NCI-H146 (cell line): ENCODE measurements at places on chromosomes 1 and 21.

- no peak for DNase-seq
These were observed 44.8 kb downstream of the GRHL3 start for GRCh38 chr1:24363994-24364393.

- DNase-seq = no peak
These were observed 12.9 kb downstream of the ACTRT2 start for GRCh38 chr1:3034162-3034561.

GRCh38 chr1:8905582-8906191 is 27.2 kb upstream of the ENO1 start:
- no peak for DNase-seq

DNA sequence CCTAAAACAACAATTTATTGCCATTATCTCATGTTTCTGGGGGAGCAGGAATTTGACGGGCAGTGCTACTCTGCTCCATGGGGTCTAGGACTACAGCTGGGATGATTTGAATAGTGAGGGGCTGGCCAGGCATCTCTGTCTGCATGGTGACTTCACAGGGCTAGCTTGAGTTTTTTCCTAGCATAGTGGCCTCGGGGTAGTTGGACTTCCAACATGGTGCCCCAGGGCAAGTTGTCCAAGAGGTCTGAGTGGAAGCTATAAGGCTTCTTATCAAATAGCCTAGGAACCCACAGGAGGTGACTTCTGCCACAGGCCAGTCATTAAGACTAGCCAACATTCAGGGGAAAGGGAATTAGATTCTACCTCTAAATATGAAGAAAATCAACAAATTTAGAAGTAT is 92.0 kb upstream of the WLS start:
- DNase-seq = no peak

DNA sequence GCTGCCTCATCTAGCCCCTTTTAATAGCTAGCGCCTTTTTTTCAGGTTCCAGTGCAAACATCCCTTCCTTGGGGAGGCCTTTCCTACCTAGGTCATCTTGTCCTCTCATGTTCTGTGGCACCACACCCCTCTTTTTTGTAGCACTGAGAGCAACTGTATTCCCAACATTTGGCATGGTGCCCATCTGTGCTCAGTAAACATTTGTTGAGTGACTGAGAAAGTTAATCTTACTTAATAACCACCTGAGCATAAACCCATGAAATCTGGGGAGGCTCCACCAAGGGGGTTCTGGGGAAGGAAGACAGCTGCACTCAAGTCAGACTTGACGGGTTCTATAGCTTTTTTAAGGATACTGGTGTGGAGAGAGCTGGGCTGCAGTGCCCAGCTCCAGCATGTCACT is 90.0 kb downstream of the NOS1AP start:
- peak; percentile 70 for DNase-seq

GRCh38 chr1:197342044-197342565 is 74.1 kb downstream of the CRB1 start:
- no peak for DNase-seq

DNA sequence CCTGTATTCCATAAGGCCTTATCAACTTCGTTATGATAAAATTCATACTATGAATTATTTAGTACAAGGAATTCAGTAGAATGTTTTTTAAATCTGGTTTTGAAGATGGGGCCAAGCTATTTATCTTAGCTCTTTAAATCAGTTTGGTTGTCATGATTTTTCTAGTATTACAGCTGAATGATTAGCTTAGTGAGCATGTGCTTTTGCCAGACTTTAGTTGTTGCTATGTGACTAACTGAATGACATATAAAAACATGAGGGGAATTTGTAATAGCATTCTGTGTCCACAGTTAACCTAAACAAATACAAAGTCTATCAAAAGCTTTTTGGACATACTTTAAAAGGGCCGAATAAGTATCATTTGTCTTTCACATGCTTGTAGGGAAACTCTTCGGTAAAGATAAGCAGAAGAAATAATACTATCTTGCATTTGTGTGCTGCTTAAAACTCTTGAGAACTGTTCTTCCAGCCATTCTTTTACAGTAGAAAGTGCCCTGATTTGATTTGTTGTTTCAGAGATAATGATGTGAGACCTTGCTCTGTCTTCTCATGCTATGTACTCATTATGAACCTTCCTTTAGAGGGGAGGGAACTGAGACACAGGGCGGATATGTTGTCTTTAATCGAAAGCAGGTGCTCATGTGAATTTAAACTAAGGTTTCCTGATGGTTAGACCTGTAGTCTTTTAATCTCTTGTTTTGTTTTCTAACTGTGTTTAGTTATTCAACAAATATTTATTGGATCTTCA is 18.8 kb downstream of the NEK7 start:
- DNase-seq = no peak

DNA sequence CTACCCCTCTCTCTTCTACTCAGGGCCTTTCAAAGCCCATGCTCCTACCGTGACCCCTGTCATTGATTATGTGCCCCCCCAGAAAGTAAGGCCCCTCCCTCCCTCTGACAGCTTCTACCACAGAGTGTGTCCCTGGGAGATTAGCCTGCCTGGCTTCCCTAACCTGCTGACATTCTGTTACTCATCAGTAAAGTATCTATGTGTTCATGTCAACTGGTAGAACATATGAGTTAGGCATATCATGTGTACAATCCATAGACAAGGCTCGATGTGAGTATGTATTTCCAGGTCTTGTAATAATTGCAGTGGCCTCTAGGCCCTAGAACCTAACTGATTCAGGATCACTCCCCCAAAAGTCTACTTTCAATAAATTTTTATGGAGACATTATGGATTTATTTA is 120.0 kb downstream of the GIPC2 start:
- DNase-seq = no peak

DNA sequence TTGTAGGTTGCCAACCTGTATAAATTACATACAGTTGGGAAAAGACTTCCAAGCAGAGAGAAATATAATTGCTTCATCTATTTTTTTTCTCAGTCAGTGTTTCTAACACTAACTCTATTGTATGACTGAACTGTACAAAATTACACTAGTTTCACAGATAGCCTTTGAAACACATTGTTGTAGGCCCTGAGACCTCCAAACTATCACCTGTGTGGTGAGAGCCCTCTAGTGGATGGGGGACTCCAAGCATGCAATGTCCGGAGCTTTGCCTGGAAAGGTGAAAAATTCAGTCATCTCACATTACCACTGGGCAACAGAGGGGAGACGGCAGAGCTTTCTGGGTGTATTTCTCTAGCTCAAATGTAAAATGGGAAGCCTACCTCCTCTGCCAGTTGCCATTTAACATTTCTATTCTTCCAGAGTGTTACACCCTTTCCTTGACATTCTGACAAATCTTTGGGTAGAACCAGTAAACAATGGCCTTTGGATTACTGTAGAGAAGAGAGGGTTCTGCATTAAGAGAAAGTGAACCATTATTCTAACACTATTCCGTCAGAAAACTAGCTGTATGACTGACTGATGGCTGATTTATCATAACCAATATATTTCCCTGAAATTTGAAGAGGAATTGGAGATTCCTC is 212.2 kb downstream of the LYPLAL1 start:
- peak; percentile 88 for DNase-seq

GRCh38 chr1:69711190-69711930 is 143.6 kb downstream of the LRRC7 start:
- no peak for DNase-seq

DNA sequence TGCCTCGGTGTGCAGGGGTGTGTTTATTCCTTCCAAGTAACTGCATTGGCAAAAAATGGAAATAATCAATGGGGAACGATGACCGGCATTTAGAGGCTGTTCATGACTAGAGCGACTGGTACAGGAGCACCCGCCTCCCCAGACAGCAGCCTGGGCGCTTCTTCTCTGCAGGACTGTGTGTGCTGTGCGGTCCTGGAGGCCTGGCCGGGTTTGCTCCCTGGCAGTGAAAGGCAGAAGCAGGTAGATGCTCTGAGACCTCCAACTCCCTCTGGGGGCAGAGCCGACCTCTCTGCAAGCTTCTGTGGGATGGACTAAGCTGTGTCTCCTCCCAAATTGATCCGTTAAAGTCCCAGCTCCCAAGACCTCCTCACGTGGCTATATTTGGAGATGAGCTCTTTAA is 59.2 kb upstream of the ACTRT2 start:
- DNase-seq = no peak

GRCh38 chr1:84350550-84350949 is 47.7 kb upstream of the DNASE2B start:
- no peak for DNase-seq

DNA sequence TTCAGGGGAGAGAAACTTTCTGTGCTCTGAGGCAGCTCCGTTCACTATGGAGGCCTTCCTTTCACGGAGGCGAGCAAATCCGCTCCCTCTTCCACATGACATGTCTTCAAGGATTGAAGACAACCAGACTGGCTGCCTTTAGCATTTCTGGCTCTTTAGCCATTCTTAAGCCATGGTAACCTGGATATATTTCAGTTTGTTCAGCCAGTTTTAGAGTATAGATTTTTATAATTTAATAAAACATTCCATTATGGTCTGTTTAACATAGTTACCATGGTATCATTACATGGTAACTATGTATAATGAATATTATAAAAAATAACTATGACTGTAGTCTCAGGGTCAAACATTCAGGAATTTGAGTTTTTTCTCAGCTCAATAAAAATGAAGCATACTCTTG is 54.2 kb upstream of the NFIA start:
- no peak for DNase-seq

DNA sequence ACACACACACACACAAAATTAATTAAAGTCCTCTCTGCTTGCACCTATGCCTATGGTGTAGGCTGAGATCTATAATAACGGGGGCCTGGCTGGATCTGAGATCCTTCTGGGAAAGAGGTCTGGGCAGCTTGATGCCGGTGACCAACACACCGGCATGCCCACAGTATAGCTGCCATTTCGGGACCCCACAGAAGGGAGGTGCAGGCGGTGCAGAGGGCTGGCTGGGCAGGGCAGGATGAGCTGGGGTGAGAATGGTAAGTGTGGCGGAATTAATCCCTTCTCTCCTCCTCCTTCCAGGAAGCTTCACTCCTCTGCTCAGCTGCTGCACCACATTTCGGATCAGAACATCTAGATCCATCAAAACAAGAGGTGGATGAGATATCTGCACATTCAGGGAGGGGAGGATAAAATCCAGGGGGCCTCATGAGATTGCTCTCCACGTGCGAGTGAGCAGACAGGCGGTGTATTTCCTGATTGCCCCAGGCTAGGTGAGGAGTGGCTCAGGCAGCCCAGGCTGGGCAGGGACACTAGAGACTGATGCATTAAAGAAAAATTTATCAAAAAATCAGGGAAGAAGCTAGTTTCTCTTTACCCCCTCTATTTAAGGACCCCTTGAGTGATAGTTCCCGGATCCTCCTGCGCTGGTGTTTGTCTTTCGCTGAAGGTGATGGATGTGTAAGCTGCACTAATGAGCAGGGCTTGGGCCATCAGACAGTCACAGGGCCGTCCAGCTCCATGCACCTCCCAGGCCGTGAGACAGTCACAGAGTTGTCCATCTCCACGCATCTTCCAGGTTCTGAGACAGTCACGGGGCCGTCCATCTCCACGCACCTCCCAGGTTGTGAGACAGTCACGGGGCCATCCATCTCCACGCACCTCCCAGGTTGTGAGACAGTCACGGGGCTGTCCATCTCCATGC is 449.9 kb downstream of the PTPRU start:
- no peak for DNase-seq

DNA sequence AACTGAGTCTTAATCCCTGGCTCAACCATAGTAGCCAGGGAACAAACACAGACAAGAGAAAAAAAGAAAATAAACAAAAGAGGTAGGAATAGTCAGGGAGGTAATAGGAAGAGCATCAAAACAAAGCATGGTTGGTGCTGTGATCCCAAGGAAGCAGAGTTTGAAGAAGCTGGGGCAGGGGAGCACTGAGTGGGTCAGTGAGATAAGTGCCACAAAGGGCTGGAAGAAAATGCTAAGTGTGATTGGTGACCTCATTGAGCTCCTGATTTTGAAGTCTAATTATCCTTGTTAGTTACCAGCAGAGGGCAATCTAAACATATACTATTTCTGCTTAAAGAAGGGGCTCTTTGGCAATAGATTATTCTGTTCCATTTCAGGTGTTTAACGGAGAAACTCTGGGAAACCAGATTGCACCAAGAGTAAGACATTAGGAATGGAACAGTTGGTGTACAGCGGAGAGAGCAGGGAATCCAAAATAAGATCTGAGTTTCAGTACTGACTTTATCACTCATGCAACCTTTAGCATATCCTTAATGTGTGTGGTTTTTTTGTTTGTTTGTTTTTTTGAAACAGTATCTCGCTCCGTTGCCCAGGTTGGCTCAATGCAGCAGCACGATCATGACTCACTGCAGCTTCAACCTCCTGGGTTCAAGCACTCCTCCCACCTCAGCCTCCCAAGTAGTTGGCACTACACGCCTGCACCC is 30.7 kb upstream of the KIAA1614 start:
- DNase-seq = peak; percentile 38

- DNase-seq = no peak
These were observed 30.9 kb downstream of the MAPKAPK2 start for GRCh38 chr1:206715552-206716158.

- no peak for DNase-seq
These were observed 51.6 kb downstream of the GNG4 start for GRCh38 chr1:235597867-235598553.

GRCh38 chr1:94819945-94820746 is at the start of gene SLC44A3:
TSS of gene SLC44A3 (plus strand) at chr1:94820357. CDS start at chr1:94820452, 95 bp downstream.
- peak; percentile 64 for DNase-seq

DNA sequence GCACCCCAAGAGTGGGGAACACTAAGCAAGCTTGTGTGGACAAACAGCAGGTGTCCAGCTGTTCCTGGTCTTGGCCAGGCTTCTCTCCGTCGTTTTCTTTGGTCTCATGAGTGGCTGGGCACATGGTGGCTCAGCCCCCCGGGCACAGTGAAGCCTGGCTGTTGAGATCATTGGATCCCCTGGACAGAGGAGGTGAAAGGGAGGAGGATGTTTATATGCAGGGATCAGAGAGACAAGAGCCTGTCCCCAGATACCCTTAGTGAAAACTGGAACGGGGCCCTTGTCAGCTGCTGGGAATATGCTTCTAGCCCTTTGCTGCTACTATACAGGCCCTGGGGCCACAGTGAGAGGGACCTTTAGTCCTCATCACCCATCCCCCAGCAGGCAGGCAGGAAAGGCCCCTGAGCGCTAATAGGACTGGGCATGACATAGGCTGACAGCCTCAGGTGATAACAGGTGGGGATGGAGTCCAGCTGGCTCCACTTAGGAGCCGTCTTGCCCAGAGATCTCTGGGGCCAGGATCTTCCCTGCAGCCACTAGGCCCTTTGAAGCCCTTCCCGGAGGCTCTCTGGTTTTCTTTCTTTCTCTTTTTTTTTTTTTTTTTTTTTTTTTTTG is 16.4 kb downstream of the EPHA8 start:
- DNase-seq = peak; percentile 33

- DNase-seq = no peak
These were observed 217.4 kb upstream of the RUNX1 start for GRCh38 chr21:35266546-35266945.

DNA sequence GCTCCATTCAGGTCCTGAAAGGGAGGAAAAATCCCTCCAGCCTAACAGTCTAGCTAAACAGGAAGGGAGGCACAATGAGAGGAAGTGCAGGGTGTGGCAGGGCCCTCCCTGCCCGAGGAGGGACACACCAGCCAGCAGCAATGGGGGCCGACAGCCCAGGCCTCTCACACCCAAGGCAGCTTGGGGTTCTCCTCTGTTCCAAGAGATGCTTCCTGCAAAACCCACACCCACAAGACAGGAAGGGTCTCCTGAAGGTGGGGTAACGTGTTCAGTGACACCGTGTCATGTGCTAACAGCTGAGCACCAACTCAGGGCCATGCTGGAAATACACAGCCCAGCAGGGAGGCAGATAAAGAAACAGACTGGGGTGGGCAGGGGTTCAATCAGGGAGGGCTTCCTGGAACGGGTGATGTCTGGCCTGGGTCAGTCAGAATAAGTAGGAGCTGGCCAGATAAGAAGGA is 10.2 kb downstream of the ECE1 start:
- DNase-seq = no peak
